ENCODE measurements at places on chromosomes 12 and 14.

GRCh38 chr12:7907009-7907408 is 29.0 kb downstream of the SLC2A3 start:
- no peak for DNase-seq

- DNase-seq, result no peak
Observed at GRCh38 chr14:34426313-34427295, 35.4 kb downstream of the SPTSSA start.

- DNase-seq, result peak; percentile 58
Observed at GRCh38 chr12:106226884-106227640, 20.8 kb downstream of the CKAP4 start.

DNA sequence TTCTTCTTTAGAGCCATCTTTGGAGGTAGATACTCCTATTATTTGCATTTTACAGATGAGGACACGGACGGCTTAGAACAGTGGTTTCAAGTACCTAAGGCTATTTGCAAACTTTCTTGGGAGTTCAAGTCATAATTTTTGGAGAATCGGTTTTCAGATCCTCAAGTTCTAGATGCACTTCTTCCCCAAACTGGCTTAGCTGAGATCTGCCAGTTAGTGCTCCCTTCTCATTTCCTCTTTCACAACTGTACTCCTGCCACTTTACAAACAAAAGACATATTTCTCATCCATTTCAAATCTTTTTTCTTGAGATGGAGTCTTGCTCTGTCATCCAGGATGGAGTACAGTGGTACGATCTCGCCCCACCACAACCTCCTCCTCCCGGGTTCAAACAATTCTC is 77.3 kb downstream of the HELB start:
- no peak for DNase-seq

DNA sequence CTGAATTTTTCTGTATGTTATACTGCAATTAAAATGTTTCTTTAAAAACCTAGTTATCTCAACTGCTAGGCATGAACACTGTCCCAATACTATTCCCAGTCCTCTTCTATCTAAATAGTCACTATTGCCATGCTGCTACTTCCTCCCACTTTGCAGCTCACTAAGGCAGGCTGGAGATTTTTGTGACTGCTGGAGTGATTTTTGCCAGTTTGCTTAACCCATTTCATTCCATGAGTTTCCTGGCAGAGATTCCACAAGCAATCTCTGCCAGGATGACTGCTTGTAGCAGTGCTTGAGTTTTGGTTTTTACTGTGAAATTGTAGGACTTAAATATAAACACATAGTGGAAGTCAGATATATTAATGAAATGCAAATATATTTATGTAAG is 80.8 kb downstream of the BHLHE41 start:
- no peak for DNase-seq

DNA sequence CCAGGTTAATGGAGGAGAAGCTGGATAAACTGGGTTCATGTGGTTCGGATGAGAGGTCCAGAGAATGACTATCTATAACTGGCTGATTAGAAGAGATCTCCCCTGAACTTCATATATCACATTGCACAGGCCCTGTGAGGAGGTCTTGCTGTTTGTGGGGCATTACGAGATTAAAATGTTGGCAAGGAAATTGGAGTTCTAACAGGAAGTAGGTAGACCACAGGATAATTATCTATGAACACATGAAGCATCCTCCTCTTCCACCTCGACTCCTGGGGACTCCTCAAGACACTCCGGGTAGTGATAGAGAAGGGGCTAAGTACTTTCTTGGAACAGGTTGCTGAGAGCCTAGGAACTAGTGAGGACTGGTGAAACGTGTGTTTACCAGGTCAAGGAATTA is 418.8 kb downstream of the KCNH5 start:
- no peak for DNase-seq

DNA sequence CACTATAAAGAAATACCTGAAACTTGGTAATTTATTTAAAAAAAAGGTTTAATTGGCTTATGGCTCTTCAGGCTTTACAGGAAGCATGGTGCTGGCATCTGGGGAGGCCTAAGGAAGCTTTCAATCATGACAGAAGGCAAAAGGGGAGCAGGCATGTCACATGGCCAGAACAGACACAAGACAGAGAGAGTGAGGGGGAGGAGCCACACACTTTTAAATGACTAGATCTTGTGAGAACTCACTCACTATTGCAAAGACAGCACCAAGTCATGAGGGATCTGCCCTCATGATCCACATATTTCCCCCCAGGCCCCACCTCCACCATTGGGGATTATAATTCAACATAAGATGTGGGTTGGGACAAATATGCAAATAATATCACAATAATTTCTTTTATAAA is 355.6 kb downstream of the DAD1 start:
- DNase-seq, result no peak

GRCh38 chr12:53809005-53809404 is 57.2 kb upstream of the CISTR start:
- DNase-seq, result no peak

GRCh38 chr12:24775073-24775472 is 173.8 kb downstream of the BCAT1 start:
- no peak for DNase-seq

GRCh38 chr12:10717410-10717809 is 5.7 kb downstream of the YBX3 start:
- no peak for DNase-seq

GRCh38 chr14:58961045-58961731 is 227.3 kb upstream of the DAAM1 start:
- DNase-seq, result no peak

DNA sequence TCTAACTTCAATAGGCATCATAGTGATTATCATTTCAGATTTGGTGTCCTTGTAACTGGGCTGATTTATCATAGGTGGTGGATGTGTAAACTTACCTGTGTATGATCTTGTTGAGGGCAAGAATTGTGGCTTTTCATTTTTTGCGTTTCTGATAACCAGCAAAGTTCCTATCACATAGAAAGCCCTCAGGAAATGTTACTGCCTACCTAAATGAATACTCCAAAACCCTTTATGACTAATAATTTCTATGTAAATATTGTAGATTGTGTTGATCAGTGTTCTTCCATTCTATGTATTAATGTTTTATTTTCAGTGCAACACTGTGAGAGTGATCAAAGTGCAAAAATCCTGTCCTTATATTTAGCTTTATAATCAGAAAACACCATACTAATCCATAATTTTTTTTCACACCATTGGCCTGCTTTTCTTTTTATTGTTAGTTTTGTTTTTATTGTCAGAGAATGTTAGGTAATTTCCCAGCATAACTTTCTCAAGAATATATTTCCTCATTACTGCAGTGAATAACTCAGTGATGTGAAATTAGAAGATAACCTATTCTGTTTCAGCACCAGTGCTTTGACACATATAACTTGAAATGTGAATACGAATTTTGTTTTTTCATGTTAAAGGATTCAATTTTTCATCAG is 94.1 kb downstream of the GPHN start:
- DNase-seq, result no peak

DNA sequence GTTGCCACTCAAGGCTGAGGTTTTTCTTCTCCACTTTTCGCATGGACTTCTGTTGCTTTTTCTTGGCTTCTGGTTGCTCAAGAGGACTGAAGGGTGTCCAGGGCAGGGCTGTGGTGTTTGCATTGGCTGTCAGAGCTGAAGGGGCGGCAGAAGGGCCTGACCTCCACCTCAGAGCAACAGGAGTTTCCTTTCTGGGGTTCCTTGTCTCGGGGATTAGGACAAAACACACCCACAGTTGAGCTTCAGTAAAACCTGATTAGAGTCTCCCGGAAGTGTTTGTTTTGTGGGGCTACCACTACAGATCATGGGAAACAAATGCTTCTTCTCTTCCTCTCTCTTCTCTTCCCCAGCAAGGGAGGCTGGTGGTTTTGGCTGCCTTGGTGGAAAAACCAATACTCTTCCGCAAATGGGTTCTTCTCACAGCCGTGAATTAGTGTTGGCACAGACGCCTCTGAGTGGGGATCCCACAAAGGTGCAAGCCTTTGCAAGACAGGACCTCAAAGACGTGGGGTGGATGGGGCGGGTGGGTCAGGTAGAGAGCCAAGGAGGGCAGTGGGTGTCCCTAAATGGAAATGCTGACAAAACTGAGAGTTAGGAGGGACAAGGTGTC is 317.7 kb upstream of the TBX3 start:
- DNase-seq, result no peak
